ENCODE measurements at places on chromosomes 3 and 15.

DNA sequence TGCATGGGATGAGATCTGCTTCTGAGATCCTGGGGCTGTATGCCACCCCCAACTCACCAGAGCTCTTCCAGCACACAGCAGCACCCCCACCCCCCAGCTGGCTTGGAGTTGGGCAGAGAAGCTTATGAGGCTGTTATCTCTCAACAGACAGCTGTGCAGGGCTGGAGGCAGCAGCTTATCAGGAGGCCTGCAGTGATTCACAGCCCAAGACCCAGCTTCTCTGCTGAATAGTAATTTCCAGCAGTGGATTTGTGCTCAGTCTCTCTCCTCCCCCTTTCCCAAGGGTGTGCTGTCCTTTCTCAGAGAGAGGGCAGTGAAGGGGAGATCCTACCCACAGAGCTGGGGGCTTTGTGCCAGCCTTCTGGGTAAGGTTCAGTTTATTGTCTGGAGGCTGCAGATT is 2.1 kb downstream of the RPP25 start:
- DNase-seq, result no peak

GRCh38 chr3:171431550-171431949 is 28.7 kb downstream of the TNIK start:
- no peak for DNase-seq

DNA sequence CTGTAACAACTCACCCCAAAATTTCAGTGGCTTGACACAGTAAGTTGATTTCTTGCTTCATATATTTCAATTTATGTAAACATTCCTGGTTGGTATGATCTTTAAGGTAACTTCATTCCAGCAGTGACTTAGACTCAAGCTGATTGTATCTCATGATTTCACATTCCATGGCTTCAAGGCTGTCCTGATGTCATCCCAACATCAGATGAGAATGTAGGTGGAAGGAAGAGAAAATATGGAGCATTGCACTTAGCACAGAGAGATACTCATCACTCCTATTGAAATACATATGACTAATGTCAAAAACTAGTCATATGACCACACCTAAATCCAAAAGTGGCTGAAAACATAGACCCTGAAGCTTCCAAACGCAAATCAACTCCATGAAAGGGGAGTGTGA is 793.8 kb downstream of the TBL1XR1 start:
- no peak for DNase-seq

DNA sequence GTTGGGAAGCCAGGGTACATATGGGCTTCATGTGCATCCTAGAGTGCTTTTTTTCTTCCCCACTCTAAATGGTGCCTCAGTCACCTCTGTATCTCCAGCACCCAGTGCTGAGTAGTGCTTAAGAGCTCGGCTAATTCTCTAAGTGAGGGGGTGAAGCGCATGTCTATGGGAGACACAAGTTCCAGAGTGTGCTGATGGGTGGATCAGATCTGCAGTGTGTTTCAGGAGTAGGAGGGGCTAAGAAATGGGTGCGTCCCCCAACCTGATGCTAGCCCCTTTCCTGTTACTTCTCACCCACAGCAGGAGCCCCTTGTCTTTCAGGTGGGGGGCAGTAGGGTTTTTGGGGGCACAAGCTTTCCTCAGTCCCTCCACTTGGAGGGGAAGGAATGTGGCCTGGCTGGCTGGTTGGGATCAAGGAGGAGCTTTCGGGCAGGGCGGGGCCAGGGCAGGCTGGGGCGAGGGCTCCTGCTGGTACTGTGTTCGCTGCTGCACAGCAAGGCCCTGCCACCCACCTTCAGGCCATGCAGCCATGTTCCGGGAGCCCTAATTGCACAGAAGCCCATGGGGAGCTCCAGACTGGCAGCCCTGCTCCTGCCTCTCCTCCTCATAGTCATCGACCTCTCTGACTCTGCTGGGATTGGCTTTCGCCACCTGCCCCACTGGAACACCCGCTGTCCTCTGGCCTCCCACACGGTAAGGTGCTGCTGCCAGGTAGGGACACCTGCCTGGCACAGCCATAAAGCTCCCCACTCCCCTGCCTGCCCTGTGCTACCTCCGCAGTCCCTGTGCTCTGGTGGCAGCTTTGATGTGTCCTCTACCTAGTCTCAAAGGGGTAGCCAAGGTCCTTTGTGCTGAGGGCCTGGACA is at the start of gene IL17RE:
Gene IL17RE, plus strand, starts transcription at position 477 of the 866 bp plus-strand sequence. Its CDS starts 85 bp downstream, at position 562.
- DNase-seq, result no peak

- DNase-seq, result no peak
These were observed 9.8 kb downstream of the AGBL1 start for GRCh38 chr15:86089422-86089821.

DNA sequence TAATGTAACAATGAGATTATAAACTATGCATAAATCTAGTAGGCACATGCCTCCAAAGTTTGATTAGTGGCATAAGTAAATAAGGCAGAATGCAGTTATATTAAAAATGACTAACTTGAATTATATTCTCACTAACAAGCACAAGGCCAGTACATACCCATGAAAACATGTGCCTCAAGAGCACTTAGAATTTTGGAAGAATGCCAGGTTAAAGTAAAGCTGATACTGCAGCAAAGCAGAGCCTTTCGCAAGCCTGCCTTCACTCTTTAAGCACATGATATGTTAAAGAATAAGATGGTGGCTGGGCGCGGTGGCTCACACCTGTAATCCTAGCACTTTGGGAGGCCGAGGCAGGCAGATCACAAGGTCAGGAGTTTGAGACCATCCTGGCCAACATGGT is 49.0 kb downstream of the KBTBD12 start:
- DNase-seq, result no peak

- DNase-seq, result no peak
These were observed 30.0 kb downstream of the HMCES start for GRCh38 chr3:129308636-129309035.

GRCh38 chr15:41506796-41507341 is 6.8 kb downstream of the LTK start:
- no peak for DNase-seq

DNA sequence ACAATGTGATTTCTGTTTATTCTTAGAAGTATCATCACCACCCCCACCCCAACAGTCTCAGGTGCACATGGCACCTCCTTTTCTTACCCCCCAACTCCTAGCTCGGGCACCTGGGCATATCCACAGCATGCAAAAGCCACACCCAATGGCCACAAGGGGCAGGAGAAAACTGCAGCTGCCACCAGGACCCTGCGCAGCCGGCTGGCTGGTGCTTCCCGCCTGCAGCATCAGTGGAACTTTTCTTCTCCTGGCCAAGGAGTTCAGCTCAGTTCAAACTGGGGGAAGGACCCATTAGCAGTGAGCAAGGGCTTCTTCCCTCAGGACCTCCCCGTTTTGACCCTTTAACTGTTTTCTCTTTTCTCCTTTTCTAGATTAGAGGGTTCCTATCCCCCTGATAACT is 44.8 kb downstream of the TM4SF18 start:
- no peak for DNase-seq

- no peak for DNase-seq
These were observed 173.6 kb downstream of the P3H2 start for GRCh38 chr3:189947068-189947467.

DNA sequence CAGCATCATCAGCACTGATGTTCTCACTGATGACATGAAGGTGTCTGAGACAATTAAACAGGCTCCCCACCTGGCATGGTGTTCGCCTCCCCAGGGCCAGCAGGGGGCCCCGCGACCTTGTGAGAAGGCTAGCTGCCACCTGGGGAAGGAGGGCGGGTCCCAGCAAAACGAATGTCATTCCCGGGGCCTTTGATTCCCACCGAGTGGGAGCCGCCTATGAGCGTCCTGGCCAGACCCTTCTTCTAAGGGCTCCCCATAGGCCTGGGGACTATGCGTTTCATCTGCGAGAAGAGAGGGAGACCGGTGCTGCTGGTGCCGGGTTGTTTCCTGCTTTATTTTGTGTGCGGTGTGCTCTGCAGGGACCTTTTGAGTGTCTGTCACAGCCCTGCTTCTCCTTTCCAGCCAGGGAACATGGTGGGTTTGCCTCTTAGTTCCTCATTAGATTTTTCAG is 20.5 kb upstream of the MINDY4B start:
- DNase-seq, result peak; percentile 26

- no peak for DNase-seq
These were observed 51.4 kb upstream of the CHMP2B start for GRCh38 chr3:87175732-87176131.

GRCh38 chr3:74267588-74268184 is 346.8 kb downstream of the CNTN3 start:
- DNase-seq, result no peak

DNA sequence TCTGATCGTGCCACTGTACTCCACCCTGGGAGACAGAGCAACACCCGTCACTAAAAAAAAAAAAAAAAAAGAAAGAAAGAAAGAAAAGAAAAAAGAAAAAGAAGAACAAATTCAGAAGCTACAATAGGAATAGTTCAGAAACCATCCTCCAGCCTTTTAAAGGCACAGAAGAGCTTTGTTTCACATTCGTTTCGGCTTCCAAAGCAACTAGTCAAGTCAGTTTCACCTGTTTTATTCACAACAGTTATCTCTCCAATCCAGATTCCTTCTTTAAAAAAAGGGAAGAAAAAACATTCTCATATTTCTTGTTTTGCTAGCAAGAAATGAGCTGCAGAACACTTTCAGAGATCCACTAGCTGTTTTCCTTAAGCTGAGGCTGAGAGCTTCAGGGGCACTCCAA is 767.7 kb upstream of the CFAP20DC start:
- no peak for DNase-seq

DNA sequence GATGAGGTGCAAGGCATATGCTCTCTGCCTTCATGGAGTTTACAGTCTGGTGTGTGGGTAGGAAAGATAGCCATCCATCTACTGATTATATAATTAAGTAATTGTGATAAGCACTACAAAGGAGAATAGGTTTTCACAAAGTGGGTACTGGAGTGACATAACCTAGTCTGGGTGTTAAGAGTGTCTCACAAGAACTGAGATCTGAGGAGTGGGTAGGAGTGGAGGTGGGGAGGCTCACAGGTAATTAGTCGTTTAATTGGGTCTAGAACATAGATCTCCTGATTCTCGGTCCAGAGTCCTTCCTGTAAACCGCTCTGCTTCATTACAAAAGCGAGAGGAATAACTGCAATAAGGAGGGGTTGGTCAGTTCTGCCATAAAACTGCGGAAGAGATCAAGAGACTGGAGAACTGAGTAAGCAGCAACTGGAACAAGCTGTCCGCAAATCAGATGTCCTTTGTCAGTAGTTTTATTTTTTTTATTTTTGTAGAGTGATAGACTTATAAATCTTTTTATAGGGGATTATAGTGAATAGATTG is 2.2 kb downstream of the NEO1 start:
- no peak for DNase-seq

- no peak for DNase-seq
These were observed 70.2 kb upstream of the CD96 start for GRCh38 chr3:111471831-111472230.

DNA sequence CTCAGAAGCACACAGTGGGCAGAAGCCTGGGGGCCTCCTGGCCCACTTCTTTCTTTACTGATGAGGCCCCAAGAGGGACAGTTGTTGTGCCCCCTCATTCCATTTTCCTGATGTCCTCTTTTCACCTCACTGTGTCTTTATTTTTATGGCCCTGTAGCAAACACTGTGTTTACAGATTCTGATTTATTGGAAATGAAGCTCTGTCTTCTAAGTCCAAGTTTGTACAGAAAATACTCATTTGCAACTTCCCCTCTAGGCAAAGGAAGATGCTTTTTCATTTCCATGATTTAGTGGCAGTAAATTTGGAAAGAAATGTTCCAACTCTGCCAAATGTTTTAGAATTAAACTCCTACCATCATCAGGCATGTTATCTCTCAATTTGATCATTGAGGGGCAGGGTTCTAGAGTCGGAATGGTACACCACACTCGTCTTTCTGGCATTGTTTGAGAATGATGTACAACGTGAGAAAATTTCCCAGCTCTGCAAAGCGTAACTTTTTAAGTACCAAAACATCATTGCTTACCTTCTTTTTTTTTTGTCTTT is 129.7 kb downstream of the ARNT2 start:
- DNase-seq, result no peak

DNA sequence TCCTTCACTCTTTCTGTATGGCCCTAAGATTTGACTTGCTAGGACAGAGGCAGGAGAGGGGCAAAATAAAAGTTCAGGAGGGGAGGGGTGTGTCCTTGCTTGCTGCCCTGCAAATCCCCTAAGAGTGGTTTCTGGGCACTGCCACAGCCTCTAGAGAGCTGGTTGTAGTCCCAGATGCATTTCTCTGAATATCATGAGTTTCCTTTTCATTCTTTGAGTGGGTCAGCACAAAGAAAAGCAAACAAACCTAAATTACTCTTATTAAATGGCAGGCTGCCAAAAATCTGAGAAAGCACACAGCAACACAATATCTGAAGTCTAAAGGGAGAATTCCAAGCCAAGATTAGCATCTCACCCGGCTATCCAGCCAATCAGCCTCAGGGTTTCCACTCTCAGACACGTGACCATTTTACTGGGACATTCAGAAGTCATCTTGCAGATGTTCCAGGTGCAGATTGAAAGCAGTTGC is 919.3 kb downstream of the TUSC7 start:
- DNase-seq, result no peak

GRCh38 chr3:71495708-71496472 is 87.6 kb downstream of the FOXP1 start:
- no peak for DNase-seq

- DNase-seq, result no peak
These were observed 50.9 kb upstream of the SPTSSB start for GRCh38 chr3:161422171-161422700.

Measured in stimulated activated CD4-positive, alpha-beta T cell treated with anti-CD3 and anti-CD28 coated beads, TNF-alpha, amount 100 ng/mL, for 48 hours (primary cell).